ENCODE measurements at places on chromosomes 2 and 18.

DNA sequence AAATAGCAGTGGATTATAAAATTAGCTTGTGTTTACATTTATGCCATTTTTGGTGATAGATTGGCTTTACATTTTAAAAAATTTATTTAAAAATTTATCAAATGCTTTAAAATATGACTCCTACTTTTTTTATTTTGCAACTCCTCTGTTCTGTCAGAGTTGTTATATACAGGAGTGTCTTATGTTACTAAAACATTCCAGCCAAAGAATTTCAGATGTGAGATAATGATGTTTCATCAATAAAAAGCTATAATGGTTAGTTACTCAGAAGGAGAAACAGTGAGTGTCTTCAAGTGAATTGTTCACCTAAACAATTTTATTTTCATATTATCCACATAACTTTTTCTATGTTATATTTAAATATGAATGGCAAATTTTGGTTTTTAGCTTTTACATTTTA lies 52.7 kb downstream of the GLS start:
- no peak for DNase-seq

DNA sequence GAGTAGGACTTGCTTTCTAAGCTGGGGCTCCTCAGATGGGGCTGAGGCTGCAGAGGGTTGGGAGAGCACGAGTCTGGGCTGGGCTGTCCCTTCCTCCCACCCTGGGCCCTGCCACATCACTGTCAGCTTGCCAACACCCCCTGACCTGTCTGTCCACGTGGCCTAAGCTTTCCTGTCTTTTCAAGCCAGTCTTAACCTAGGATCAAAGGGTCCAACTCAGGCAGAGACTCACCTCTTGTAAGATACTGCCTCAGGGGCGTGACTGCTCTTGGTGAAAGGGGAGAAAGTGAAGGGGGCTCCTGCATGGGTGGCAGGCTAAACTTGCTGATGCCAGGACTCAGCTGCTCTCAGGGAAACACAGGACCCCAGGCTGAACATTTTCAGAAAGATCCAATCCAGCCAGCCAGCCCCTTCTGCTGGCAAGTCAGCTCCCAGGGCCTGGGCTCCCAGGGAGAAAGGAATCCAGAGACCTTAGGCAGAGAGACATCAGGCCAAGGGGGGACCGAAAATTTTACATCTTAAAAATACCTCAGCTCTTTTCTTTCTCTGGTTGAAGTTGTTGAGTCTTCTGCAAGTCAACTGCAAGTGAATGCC lies 144.2 kb upstream of the ID2 start:
- no peak for DNase-seq

GRCh38 chr2:54760310-54760709 lies 36.8 kb downstream of the EML6 start:
- no peak for DNase-seq

DNA sequence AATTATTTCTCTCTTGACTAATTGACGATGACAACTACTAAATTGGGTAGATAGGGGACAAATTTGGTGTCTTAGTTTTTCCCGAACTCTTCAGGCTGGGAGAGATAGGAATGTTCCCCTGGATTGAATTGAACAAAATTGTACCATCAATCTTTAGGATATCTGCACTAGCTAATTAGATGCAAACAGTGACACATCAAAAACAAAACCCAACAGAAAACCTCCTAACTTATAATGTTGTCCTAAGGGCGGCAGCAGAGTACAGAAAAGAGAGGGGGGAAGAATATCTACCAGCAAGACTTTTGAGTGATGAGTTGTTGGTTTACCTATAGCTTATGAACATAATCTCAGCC lies 342.9 kb downstream of the INSIG2 start:
- DNase-seq: no peak

GRCh38 chr2:235921508-235922191 lies 246.5 kb downstream of the GBX2 start:
- no peak for DNase-seq

- DNase-seq: no peak
Observed at GRCh38 chr18:4211111-4211837, 243.8 kb downstream of the DLGAP1 start.

DNA sequence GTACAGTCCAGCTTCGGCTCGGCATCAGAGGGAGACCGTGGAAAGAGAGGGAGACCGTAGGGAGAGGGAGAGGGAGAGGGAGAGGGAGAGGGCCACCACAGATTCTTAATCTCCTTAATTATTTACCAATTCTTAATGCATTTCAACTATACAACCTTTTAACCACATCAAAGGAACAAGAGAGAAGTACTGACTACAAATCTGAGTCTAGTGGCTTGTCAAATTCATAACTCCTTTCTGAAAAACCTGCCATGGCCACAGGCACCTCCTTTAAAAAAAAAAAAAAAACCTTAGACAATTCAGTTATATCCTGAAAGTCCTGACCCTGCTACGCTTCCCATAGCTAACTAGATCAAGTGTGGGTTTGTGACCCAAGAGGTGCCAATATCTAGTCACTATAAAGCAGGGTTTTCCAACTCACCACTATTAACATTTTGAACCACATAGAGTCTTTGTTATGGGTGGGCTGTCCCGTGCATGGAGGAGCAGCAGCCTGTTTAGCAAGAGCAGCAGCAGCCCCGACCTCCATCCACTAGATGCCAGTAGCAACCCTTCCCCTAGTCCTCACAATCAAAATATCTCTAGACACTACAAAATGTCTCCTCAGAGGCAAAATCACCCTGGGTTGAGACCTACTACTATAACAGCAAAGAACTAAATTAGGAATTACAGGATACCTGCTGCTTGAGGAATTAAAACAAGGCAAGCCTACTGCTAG lies 6.8 kb downstream of the ESCO1 start:
- no peak for DNase-seq

GRCh38 chr2:233822781-233823730 lies 31.3 kb downstream of the HJURP start:
- DNase-seq: no peak

DNA sequence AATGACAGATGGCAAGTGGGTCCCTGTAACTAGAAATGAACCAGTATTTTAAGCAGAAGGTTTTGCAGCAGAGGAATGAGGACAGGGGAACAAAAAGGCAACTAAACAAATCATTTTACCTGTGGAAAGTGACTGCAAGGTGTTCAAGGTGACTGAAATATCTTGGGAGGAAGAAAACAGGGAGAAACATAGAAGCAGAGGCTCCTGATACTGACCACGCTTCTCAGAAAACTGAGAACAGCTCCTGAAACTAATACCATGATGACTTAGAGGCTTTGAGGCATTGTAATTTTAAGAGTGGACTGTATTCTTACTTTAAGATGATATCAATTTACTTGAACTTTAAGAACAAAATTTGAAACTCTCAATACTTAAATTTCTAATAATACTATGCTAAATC lies at the start of gene DYTN:
Gene DYTN (minus strand): TSS at position 101 of the 400 bp plus-strand sequence. CDS start 117 bp downstream, outside the sequence.
- DNase-seq: no peak

- DNase-seq: no peak
Observed at GRCh38 chr2:144942516-144943256, 422.8 kb upstream of the ZEB2 start.

- DNase-seq: no peak
Observed at GRCh38 chr2:237065071-237065377, 20.7 kb upstream of the COPS8 start.

GRCh38 chr2:176873403-176873802 lies 339.2 kb upstream of the HNRNPA3 start:
- DNase-seq: no peak

- DNase-seq: no peak
Observed at GRCh38 chr2:174088706-174089460, 123.7 kb upstream of the SP3 start.

DNA sequence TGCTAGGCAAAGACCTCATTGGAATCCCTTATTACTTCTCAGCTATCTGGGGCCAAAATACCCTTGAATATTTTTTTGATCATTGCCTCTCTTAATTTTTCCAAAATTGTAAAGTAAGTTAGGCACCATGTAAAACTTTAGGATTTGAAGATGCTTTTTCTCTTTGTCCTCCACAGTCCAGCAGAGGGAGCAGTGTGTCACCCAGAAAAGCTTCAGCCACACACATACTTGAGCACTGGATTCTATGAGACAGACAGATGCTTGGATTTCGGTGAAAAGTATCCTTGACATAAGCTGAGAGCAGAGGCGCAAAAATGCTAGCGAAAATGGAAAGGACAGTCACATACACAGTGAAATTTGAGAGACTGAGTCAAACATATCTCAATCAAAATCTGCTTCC lies 74.7 kb upstream of the KCNJ3 start:
- DNase-seq: peak; percentile 53

GRCh38 chr2:42274863-42275262 lies 86.2 kb downstream of the COX7A2L start:
- DNase-seq: no peak

GRCh38 chr2:205650450-205650849 lies 31.9 kb upstream of the NRP2 start:
- no peak for DNase-seq

DNA sequence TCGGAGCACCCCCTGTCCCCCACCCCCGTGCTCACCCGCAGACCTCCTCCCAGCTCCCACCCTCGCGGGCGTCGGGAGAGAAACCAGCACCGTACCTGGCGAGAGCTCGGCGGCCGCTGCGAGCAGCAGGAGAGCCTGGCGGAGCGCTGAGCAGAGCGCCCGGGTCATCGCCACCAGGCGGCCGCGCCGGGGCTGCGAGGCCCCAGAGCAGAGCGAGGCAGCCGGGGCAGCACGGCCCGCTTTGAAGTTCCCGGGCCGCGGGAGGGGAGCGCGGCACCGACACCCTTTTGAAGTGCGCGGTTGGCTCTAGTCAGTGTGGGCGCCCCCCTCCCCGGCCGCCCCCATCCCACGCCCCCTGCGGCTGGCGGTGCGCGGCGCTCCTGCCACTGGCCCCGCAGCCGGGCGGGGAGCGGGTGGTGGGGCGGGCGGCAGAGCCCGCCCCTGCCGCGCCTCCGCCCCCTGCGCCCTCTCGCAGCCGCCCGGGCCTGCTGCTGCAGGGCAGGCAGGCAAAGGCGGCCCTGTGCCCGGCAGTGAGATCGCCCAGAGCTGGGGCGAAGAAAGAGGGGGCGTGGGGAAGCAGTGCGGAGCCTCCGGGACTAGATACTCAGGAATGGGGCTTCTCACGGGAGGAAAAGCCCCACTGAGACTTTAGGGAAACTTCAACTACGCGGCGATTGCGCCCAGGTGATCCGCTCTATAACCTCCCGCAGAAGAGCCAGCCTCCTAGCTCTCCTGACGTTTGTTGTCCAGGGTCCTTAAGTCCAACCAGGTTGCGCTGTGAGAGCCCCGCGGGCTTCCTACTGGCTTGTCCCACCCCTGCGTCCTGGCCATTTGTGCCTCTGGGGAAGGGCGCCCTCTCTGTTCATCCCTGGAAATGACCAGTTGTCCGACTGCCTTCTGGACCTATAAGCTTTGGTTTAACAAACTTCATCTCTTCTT lies at the start of gene ACVR1C:
Gene ACVR1C (minus strand): TSS at position 388 of the 939 bp plus-strand sequence. CDS start 220 bp downstream, at position 168.
- DNase-seq: peak; percentile 84

DNA sequence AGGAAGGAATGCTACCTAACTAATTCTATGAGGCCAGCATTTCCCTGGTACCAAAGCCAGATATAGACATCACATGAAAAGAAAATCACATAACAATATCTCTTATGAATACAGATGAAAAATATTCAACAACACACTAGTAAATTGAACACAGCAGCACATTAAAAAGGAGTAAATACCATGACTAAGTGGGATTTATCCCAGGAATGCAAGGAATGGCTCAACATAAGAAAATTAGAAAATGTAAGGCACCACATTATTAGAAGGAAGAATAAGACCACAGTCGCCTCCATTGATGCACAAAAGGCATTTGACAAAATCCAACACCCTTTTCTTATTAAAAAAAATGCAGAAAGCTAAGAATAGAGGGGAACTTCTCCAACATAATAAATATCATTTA lies 133.9 kb downstream of the TTC32 start:
- no peak for DNase-seq

DNA sequence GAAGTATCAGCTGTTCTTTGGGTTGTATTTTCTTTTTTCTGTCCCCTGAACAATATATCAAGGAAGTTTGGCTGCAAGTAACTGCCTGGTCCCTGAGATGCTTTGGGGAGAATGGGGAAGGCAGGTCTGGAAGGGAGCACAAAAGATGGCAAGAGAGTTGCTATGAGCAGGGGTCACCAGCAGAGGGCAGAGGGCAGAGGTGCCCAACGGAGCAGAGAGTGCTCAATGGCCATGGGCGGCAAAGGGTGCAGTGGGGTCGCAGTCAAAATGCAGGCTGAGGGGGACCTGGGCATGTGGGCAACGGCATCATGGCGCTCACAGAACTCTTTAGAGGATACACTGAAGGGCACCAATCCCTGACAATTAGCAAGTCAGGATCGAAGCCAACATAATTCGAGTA lies 107.7 kb upstream of the ATP8B1 start:
- no peak for DNase-seq

DNA sequence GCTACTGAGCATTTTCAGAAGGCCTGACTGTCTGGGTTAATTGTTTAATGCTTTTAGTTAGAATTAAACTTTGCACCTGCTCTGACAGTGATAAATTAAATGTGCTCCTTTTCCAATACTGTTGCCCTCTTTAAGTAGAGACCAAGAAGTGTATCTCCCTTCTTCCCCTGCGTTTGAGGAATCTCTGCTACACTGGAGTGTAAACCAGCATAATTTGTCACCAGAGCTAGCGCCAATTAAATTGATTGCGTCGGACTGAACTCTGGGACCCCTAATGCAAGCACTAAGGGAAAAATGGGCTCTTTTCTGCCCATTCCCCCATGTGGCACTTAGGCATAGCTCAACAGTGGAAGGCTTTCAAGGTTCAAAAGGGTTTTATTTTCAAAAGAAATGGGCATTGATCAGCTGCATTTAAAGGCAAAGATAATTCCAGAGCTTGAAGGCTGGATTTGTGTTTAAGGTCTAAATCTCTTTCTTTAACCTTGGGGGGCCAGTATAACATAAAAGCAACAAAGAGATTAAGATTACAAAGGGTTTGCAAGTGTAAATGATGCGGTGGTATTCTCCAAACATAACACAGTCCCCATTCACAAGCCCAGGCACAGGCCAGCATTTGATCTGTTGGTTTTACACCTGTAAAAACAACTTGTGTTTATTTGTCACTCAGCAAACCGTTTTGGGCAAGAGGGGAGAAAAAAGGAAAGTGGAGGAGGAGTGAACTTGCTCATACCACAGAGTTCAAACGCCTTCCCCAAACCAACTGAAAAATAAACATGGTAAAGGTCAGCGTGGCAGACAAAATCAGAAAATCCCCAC lies 427.6 kb downstream of the BCL11A start:
- DNase-seq: no peak

GRCh38 chr2:179991344-179991743 lies 15.8 kb downstream of the CWC22 start:
- no peak for DNase-seq

DNA sequence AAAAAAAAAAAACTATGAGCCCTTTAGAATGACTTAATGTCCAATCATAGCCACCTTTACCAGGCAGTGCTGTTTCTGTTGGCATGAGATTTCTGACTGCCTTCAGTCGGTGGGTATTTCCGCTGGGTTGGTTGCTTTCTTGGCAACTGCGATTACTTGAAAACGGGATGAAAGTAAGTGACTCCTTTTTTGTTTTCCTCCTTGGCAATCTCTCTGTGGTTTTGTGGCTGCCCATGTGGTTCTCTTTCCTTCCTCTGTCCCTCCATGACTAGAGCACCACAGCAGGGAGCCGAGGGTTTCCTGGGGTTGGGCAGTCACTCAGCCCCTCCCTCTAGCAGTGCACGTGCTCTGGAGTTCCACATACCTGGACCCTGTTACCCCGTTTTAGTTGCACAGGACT lies 112.1 kb downstream of the KLHL29 start:
- DNase-seq: no peak

Data from NCI-H2081 (cell line).